ENCODE measurements at places on chromosomes 5 and 9. TPM values are rescaled to one million over a fixed set of nuclear protein-coding genes. Genes with fewer than 3 reads are reported as not detected.

- no peak for DNase-seq
Observed at GRCh38 chr9:22169727-22170503, 160.8 kb upstream of the CDKN2B start.

- no peak for DNase-seq
Observed at GRCh38 chr5:119395080-119395836, 39.4 kb downstream of the TNFAIP8 start.

GRCh38 chr5:179605026-179605833, 18.2 kb downstream of the HNRNPH1 start:
- DNase-seq: no peak

The ALDH1A1 gene
- 0.62 TPM for total RNA-seq

DNA sequence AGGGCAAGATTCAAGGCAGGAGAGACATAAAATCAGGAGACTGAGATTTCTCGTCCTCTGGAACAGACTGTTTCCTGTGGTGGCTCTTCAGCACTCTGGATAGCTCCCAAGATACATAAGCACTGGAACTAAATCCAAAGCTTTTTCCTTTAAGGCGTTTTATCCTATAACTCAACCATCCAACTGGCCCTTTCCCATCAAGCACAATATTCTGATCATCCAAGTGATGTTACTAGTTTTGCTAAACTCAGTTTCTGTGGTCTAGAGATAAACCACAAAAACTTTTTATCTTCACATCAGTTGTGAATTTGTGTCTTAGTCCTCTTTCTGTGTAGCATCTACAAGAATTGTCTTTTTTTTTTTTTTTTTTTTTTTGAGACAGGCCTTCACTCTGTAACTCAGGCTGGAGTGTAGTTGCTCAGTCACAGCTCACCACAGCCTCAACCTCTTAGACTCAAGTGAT, 299.4 kb downstream of the COX7C start:
- DNase-seq: peak; percentile 4

GRCh38 chr5:76305269-76305668, 97.8 kb upstream of the IQGAP2 start:
- no peak for DNase-seq

The CNTNAP3 gene
- not detected for total RNA-seq

GRCh38 chr5:159121061-159121460, 21.3 kb upstream of the EBF1 start:
- no peak for DNase-seq

The IRX2 gene
- total RNA-seq: not detected

DNA sequence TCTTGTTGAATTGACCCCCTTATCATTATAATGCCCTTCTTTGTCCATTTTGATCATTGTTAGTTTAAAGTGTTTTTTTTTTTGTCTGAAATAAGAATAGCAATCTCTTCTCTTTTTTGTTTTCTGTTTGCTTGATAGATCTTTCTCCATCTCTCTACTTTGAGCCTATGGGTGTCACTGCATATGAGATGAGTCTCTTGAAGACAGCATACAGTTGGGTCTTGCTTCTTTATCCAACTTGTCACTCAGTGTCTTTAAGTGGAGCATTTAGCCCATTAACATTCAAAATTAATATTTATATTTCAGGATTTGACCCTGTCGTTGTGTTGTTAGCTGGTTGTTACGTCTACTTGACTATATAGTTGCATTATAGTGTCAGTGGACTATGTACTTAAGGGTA, 135.4 kb downstream of the HMHB1 start:
- no peak for DNase-seq

DNA sequence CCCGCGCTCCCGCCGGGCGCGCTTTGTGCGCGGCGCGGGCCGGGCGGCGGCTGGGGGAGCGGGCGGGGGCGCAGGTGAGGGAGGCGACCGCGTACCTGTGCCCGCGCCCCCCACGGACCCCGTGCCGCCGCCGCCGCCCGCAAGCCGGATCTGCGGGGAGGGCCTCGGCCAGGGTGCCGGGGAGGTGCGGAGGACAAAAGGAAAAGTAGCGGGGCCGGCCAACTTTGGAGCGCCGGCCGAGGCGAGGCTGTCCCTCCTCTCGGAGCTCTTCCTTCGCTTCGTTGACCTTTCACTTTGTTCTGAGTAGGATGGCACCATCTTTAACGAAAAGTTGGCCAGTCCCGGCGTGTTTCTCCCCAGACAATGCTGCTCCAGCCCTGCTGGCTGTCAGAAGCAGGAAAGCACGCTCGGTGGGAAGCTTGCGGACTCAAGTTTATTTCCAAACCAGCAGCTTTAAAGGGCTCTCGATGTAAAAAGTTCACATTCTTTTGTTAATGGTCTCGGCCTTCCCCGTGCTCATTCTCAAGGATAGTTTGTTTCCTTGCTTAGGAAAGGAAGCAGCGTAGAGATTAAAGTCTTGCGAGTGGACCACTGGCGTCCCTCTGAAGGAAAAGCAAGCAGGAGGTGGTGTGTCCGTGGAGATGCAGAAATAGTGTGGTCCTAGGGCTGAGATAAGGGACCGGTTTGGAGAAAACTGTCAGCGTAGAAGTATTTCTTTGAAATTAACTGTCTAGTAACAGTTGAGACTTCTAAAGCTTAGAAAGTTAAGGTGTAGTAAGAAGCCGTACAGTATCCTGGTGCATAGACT, 639 bp downstream of the EHMT1 start:
- no peak for DNase-seq

DNA sequence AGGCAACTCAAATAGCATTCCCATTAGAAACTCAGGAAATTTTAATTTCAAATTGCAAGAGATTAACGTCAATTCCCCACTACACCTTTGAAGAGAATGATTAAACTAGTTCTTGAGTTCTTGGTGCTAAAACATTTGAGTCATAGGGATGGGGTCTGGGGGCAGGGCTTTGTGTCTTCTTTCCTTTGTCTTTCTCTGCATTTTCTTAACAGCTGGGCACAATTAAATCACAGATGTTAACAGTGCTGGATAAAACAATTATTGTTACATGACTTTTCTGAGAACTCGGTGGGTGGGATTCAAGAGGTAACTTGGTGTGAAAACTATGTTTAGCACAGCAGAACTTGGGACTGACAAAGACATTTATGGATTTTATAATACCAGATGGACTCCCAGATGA, 351.9 kb upstream of the TNC start:
- DNase-seq: no peak

The AGXT2 gene
- total RNA-seq: not detected

DNA sequence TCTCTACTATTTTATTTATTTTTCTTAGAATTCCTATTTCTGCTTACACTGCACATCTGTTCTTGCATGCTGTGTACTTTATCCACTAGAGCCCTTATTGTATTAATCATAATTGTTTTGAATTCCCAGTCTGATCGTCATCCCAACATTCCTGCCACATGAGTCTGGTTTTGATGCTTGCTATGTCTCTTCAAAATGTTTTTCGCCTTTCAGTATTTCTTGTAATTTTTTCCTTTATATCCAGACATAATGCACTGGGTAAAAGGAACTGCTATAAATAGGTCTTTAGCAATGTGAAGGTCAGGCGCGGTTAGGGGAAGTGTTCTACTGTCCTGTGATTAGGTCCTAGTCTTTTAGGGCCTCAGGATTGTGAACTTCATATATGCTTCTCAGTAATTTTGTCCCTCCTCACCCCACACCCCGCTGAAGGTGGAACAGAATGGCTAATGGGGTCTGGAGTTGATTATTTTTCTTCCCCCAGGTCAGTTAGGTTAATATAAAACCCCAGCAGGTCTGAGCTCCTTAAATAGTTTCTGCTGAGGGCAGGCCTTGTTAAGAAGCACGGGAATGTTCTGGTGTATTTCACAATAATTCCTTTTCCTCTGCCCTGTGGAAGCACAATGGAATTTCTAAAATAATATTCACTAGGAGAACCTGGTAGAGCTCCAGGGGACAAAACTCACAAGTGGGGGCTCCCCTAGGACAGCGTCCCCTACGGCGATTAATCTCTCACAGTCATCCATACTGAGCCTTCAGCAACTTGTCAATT, 146.6 kb upstream of the TUT7 start:
- no peak for DNase-seq

DNA sequence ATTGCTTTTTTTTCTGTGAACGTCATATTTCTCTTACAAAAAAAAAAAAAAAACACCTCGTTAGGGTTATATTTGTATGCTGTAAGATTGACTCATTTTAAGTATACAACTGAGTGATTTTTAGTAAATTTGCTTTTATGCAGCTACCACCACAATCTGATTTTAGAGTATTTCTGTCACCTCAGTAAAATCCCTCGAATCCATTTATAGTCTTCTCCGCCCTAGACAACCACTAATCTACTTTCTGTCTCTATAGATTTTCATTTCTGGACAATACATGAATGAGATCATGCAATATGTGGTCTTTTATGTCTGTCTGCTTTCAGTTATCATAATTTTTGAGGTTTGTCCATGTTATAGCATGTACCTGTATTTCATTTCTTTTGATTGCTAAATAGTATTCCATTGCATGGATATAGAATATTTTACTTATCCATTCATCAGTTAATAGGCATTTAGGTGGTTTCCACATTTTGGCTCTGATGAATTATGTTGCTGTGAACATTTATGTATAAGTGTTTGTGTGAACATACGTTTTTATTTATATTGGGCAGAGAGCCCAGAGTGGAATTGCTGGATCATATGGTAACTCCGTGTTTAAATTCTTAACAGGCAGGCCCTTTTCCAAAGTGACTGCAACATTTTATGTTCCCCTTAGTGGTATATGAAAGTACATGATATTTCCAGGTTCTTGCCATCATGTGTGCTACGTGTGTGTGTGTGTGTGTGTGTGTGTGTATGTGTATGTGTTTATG, 171.4 kb downstream of the SGCD start:
- DNase-seq: no peak

GRCh38 chr5:143174714-143175398, 228.6 kb downstream of the NR3C1 start:
- DNase-seq: no peak

DNA sequence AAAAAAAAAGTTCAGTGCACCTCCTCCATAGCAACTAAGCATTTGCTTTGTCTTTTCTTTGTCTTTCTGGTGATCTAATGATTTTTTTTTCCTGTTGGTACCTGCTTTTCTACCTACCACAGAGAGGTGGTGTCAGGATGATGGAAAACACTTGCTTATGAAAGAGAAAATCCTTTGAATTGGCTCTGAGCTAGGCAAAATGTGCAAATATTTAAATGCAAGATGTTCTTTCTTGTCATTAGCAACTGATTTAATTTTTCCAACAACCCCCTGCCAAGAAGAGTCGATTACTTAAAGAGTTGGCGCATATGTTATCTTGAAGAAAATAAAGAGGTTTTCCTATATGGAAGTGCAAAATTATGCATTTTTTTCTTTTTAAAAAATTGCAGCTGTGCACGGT, 37.7 kb downstream of the TNC start:
- DNase-seq: no peak

DNA sequence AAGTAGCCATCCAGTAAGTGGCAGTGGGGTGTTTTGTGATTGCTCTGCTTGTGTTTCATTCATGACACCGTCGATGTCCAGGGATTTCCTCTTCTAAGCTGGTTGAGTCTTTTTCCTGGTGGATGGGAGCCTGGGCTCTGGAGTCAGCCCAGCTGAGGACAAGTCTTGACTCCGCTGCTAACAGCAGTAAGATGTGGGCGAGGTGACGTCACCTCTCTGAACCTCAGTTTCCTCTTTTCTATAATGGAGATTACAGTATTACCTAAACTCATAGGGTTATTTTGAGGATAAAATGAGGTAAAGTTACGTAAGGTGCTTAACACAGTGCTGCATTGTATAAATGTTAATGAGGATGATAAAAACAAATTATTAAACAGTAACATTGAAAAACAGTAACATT, 21.3 kb downstream of the FGF1 start:
- DNase-seq: no peak

Data from CD8-positive, alpha-beta memory T cell (primary cell).